ENCODE measurements at places on chromosomes 5 and 9.

DNA sequence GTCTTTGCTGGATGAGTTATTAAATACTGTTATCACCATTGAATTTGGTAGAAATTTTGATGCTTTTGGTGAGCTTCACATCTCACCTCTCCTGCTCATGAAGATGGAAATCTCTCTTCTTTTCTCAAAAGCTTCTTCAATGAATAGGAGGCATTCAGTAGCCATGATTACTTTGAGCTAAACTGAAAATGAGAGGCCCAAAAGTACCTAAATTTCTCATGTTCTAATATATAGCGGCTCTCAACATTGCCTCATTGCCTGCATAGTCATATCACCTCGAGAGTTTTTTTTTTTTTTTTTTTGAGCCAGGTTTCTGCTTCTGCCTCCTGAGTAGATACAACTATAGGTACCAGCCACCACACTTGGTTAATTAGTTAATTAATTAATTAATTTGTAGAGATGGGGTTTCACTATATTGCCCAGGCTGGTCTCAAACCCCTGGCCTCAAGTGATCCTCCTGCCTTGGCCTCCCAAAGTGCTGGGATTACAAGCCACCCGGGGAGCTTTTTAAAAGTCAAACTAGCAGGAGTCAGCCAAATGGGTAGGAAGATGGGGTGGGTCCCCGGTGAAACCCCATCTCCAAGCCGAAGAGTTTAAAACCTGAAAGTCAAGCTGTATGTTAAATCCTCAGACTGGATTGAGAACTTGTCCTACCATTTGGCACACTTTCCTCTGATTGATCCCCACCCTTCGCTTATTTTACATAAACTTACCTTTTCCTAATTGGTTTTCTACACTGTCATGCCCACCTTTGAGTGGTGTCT lies 169.0 kb downstream of the DOCK2 start:
- no peak for DNase-seq

DNA sequence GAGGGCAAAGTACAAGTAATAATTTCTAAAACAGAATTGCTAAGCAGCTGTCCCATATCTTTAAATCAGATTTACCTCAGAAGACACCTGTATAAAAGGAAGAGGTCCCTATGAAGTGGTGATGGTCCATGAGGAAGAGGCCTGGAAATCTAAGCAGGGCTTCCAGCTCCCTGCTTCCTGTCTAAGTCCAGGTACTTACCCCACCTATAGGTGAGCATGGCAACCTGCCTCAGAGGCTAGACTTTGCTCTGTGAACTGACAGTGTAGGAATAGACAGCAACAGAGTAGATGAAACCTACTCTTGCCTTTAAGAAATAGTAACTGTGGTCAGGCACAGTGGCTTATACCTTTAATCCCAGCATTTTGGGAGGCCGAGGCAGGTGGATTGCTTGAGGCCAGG lies 55.8 kb upstream of the ARRDC3 start:
- DNase-seq: no peak

- no peak for DNase-seq
Observed at GRCh38 chr9:105978826-105979225, 284.5 kb downstream of the TMEM38B start.

DNA sequence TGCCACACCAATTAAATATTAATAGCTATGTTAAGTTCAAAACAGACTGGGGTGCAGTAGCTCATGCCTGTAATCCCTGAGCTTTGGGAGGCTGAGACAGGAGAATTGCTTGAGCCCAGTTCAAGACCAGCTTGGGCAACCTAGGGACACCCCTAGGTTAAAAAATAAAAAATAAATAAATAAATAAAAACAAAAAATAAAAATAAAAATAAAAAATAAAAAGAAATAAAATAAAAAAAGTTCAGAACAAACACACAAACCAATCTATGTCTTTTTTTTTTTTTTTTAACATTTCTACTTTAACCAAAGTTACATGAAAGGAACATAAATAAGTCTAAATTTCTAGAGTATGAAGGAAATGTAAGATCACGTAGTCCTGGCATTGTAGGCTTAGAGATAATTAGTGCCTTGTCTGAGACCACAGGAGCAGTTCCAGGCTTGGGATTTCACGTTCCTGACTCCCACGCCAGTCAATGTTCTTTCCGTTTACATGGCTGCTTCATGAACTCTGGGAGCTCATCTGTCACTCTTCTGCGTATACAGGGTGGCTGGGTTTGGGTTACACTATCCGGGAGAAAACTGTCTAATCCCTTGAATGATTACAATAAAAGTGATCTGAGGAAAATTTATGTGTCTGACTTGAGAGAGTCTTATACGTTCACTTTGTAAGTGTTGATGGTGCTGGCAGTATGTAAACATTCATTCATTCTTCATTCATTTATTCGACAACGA lies 85.2 kb downstream of the KIAA1958 start:
- DNase-seq: no peak

- DNase-seq: no peak
Observed at GRCh38 chr9:68538200-68538599, 2.5 kb downstream of the TMEM252 start.

GRCh38 chr9:22483528-22484070 lies 37.0 kb downstream of the DMRTA1 start:
- peak; percentile 75 for DNase-seq

GRCh38 chr5:159552751-159553150 lies 222.5 kb upstream of the IL12B start:
- no peak for DNase-seq

DNA sequence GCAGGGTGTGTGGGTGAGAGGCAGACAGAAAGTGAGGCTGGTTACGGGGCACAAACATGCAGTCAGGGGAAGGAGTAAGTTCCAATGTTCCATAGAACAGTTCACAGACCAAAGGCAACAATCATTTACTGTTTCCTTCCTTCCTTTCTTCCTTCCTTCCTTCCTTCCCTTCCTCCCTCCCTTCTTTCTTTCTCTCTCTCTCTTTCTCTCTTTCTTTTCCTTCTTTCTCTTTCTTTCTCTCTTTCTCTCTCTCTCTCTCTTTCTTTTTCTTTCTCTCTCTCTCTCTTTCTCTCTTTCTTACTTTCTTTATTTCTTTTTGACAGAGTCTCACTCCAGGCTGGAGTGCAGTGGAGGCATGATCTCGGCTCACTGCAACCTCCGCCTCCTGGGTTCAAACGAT lies 125.8 kb upstream of the LPCAT1 start:
- no peak for DNase-seq

DNA sequence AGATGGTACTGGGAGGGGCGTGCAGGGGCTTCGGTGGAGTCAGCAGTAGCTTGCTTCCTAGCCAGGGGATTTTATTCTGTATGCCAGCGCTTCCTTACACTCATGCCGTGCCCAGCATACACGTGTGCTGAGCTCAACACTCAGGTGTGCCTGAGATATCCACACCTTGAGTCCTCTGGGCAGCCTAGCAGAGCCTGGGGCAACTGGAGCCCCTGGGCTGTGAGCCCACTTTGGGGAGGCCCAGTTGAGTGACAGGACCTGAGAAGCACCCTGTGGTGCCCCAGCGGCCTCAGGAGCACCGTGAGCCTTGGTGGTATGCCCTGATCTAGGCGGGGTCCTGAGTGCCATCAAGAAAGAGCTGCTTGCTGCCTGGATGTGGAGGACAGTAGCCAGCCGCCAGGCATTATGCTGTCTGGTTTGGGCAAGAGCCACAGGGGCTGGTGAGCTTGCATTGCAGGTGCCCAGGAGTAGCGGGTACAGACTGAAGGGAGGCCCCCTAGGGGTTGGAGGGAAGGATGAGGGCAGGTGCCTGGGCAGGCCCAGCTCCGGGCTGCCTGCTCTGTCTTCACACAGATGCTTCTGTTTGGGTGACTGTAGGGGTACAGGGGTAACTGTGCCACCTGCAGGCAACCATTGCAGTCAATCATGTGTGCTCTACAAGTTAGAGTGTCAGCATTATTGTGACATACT lies 42.9 kb downstream of the BNIP1 start:
- no peak for DNase-seq

DNA sequence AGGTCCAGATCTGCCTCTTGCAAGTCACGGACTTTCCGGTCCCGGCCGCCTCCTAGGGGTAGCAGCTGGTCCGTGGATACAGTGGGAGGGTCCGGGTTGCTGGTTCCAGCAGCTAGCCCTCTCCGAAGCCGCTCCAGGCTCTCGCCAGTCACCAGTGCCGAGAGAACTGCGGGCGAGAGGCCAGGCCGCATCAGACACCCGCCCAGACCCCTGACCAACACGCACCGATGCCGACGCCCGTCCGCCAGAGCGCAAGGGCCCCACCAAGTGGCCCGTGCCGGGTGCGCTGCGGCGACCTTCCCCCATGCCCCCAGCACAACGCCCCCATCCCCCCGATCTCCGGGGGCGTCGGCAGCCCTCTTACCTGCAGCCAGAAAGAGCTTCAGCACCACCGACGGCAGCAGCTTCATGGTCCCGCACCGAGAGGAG lies 470 bp downstream of the HBEGF start:
- DNase-seq: no peak

GRCh38 chr9:27847380-27847779 lies 274.1 kb upstream of the C9orf72 start:
- no peak for DNase-seq
